AG09319 (cell line): ENCODE measurements at places on chromosomes 6 and 20.

DNA sequence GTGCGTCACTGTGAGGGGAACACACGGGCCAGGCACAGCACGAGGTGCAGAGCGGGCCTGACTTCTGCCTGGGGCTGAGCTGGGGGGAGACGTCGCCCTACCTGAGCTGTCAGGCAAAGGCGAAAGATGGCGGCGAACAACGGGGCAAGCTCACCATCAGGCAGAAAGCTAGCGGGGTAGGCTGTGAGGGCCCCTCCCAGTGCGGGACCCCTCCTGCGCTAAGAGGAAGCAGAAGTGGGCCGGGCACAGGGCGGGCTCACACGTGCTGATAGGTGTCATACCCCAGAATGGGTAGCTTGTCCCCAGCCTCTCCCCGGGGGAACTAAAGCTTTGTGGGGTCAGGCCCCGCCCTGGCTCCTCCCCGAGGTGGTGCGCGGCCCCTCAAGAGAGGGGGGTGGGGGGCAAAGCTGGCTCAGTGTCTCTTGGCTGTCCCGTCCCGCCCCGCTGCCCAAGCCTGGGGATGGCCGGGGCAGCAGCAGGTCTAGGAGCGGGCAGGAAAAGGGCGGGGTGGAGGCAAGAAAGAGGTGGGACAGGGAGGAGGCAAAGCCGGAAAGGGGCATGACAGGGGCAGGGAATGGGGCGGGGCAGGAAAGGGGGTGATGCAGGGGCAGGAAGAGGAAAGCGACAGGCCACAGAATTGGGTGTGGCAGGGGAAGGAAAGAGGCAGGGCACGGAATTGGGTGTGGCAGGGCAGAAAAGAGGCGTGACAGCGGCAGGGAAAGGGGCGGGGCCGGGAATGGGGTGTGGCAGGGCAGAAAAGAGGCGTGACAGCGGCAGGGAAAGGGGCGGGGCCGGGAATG, 14.7 kb downstream of the UCKL1 start:
- no peak for DNase-seq

DNA sequence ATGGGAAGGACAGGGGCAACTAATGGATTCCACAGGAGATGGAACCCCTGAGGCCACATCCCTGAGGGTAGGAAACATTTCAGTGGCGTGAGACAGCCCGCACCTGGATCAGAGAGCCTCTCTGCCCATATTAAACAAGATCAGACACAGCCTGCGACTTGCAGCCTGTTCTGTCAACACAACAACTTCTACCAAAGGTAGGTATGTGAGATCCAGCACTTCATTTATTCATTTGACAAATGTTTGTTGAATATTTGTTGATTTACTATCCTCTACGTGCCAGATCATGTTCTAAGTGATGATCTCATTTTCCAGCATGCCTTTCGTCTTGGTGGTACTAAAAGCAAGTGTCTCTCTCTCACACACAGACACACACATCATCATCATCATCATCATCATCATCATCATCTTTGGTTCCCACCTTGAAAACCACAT, 43.2 kb upstream of the NT5E start:
- DNase-seq, result no peak

GRCh38 chr6:146106532-146106931, 77.7 kb downstream of the GRM1 start:
- no peak for DNase-seq

- DNase-seq, result no peak
Measured at GRCh38 chr20:32447136-32448027, 89.3 kb downstream of the ASXL1 start.

DNA sequence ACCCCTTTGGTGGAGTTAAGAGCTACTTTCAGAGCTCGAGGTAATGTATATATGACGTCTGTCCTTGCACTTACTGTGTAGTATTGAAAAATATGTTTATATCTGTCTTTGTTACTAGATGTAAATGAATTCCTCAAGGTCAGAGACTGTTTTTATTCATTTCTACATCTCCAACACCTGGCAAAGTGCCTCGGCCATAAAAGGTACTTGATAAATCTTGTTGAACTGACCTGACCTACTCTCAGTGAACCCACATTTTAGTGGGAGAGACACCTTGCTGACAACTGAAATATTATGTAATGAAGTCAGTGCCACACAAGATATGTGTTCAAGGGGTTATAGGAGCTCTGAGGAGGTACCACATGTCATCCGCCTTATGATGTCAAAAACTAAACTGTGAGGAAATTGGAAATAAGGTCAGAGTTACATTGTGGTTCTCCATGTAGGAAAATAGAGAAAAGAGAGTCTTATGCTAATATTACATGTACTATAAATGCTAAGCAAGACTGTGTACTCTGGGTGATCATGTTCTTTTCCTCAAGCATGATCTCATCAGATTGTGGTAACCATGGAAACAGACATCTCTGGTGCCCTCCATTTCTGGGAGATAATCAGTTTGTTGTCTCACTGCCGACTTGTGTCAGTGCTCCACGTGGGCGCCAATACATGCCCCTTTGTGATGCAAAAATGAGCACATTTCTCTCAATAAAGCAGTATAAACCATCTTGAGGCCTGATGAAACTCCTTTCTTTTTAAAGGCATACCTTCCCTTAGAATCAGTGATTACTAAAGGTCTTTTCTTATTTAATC, 5.7 kb upstream of the TMEM30A start:
- no peak for DNase-seq

DNA sequence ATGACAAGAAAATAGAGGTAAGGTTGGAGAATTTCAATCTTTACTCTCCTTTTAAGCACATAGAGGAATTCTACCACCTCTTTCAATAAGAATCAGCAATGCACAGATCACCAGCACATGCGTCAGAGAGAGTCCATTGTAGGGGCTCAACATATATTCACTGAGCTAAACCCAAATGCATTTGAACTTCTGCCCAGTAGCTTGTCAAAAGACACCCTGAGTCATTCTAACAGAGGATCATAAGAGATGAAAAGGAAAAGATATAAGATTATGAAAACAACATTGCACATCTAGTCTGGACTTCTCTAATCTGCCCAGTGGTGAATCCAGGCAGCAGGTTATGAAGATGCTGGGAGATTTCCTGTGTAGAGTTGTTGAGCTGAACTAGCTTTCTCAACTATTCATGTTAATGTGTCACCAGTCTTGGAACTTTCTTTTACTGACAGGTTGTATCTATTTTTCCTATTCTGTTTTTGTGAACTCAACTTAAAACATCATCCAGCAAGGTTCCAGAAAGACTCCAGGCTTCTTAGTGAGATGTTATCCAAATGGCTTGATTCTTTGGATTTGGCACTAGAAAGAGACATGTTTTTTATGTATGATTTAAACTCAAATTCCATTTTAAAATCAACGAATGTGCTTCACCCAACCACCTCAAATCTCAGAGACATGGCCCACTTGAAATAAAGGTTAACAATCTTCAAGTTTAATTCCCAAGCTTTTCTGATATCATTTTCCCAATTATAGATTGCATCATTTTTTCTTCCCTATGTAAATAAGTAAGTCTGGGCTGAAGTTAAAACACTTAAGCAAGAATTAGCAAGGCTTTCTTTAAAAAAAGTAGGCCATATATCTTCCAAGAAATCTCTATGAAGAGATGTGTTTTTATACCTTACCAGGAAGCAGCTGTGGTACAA, 89.3 kb downstream of the TSHZ2 start:
- no peak for DNase-seq
